ENCODE measurements at places on chromosomes 3 and 15.

DNA sequence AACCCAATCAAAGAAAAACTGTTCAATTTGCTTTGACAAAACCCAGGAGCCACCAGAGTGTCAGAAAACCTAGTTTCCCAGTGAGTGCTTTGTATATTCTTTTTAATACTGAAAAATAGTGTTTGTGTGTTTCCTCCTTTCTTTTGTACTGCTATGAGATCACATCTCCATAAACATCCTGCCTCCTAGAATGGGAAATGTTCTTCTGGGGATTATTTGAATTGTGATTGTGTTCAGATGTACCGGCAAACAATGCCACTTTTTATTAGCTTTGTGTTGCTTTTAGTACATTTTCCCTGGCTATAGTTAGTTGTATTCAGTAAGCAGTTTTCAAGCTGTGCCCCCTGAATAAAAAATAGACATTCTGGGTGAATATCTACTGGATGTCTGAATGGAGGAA lies 148.0 kb upstream of the NR2E3 start:
- DNase-seq, result no peak

- DNase-seq, result no peak
These were observed 108.9 kb upstream of the KLF13 start for GRCh38 chr15:31217566-31218270.

- DNase-seq, result no peak
These were observed 61.3 kb downstream of the UACA start for GRCh38 chr15:70701891-70702568.

DNA sequence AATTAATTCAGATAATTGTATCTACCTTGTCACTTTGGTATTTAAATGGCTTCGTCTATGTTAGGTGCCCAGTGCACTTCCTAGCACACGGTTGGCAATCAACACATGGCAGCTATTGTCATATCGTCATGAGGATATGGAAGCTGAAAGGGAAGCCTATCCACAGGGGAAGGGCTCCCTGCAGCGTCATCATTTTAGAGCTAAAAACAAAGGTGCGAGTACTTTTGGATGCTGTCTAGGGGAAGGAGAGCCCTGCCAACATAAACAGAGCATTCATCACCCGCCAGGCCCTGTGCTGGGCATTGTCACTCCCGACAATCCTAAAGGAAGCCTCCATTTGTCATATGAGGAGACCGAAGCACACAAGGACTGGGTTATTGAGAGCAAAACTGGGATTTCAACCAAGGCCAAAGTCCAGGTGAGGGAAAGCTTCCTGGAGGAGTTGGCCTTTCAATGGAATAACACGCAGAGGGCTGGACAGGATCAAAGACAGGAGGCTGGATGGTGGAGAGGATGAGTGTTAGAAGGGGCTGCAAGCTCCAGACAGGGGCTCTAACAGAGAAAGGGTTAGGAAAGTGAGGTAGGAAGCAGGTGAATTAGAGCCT lies 8.0 kb upstream of the PARL start:
- DNase-seq, result no peak

GRCh38 chr3:128240232-128240631 lies 87.0 kb downstream of the EEFSEC start:
- DNase-seq, result no peak

DNA sequence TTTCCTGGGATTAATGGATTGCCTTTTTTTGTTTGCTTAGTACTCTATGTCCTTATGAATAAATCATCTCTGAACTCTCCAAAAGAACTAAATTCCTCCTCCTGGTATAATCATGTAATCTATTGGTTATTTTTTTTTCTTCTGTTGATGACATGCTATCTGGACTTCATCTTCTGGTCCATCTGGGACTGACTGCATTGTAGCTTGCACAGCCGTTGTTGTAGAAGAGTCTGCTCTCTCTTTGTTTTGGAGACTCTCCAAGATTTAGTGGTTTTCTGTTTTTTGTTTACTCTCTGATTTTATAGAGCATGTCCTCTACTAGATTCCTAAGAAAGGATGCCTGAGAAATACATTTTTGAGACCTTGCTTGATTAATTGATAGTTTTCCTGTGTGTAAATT lies 19.1 kb downstream of the IREB2 start:
- DNase-seq, result no peak

DNA sequence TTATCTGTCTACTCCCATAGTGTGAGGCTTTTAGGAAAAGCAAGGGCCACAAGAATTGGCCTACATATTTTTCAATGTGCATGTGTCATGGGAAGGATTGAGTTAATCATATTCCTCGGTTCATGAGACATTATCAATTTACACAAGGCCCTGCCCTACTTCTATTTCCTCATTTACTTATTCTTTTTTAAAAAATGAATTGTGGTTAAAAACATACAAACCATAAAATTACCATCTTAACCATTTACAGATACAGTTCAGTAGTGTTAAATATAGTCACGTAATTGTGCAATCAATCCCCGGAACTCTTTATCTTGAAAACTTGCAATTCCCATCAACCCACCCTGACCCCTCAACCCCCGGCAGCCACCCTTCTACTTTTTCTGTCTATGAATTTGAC lies 284.0 kb upstream of the GADL1 start:
- DNase-seq, result no peak

DNA sequence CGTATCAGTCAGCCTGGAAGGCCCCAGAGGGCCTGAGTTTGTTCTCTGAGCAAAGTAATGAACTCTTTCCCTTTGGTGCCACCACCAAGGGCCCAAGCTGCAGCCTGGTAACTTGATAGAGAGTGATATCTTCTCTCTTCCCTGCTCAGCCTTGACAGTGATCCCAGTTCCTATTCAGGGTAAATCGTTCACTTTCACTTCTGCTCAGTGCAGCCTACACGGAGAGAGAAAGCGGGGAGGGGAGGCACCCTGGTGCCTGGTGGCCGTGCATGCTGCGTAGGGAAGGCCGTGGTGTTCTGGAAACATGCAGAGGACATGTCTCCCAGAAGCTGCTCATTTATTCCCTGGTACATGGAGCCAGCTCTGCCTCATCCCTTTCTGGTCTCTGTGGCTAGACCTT lies 54.9 kb downstream of the KIF9 start:
- no peak for DNase-seq

GRCh38 chr15:80694611-80695098 lies 455 bp upstream of the ABHD17C start:
- DNase-seq, result peak; percentile 1

- no peak for DNase-seq
These were observed 630.5 kb downstream of the TBL1XR1 start for GRCh38 chr3:176566757-176567156.

DNA sequence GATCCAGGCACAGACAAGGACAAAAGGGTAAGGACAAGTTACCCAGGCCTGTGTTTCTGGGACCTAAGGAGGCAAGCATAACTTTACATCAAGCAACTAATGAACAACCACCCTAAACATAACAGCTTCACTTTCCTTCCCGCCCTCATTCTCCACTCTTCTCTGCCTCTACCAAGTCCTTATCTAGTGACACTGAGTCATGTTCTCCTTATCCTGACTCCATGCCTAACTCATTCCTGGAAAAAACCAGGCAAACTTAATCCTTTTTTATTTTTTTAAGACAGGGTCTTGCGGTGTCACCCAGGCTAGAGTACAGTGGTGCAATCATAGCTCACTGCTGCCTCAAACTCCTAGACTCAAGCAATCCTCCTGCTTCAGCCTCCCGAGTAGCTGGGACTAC lies 44.5 kb downstream of the TMEM44 start:
- DNase-seq, result no peak

DNA sequence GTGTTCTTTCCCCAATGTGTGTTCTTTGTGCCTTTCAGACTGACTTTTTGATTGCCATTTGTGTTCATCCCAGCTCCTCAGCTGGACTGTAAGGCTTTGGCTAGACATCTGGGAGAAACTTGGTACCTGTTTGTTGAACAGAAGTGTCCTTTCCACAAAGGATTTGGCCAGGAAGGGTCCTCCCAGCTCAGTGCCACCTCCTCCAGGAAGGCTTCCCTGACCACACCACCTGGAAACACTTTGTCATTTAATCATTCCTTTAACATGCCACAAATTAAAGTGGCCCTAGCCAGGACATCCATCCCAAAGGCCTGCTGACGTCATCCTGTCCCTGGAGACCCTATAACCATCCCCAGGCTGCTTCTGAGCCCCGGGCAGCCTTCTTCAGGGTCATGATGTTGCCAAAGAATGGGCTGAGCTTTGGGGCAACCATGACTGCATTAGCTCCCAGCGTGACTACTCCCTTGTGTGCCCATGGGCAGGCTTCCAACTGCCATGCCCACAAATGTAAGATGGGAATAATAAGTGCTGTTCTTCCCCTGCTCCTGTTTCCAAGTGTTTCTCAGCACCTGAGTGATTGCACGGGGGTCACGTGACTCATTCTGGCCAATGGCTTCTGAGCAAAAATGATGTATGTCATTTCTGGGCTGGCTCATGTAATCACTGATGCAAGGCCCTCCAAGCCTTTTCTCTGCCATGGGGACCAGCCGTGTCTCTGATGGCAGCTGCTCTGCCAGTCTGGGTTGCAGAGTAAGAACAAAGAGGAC lies 112.5 kb upstream of the SMAD3 start:
- DNase-seq, result no peak

- no peak for DNase-seq
These were observed 73.2 kb downstream of the STAG1 start for GRCh38 chr3:136678981-136679380.

DNA sequence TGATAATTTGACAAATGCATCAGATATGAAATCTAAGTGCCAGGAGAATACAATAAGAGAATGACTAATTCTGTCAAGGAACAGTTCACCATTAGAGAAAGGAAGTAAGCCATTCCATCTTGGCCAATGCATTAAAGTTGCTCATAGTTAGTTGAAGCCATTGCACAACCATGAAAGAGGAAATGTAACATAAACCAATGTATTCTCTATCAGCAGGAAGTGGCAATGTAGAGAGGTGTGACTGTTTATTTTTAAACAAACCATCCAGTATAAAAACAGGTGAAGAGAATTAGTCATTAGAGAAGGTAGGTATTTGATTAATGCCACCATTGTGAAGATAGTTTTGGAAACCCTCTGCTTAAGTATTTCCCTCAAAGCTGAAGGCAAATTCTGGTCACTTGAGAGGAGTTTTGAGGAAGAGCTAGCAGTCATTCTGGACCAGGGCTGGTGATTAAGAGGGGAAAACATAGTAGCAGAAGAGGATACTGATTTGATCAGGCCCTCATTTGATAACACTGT lies 10.7 kb upstream of the ANXA2 start:
- DNase-seq, result no peak

DNA sequence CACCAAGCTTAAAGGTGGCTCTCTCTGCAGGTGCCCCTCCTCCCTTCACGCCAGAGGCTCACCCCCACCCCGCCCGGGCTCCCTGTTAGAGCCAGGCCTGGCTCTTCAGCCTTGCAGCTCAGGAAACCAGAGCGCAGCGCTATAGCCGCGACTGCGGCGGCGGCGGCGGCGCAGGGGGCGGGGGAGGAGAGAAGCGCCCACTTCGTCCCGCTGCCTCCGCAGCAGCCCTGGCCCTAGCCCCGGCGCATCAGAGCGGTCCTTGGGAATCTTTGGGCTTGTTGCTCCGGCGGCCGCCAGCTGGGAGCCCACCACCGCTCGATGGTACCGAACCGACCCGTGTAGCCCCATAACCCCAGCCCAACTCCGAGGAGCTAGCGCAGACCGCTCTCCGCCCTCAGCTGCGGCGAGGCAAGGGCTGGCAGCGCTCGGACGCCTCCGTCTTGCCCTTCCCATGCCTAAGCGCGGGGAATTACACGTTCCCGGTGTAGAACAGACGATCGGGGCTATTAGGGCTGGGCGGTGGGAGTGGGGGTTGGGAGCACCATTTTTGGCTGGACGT lies 1.2 kb downstream of the RASGRF1 start:
- DNase-seq, result no peak

GRCh38 chr3:64623125-64623524 lies 64.7 kb downstream of the ADAMTS9 start:
- no peak for DNase-seq

GRCh38 chr15:93943586-93943985 lies 287.8 kb upstream of the MCTP2 start:
- no peak for DNase-seq

DNA sequence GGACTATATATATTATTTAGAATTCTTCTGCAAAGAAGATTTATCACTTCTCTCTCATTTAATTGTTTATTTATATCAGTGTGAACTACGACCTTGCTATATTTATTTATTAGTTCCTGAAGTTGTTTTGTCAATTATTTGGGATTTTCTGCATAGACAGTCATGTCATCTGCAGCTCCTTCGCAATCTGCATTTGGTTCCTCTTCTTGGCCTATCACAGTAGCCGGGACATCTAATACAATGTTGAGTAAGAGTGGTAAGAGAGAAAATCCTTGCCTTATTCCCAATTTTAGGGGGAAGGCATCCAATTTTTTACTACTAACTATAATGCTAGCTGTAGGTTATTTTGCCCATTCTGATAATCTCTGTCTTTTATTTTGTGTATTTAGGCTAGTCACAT lies 39.4 kb downstream of the FOXL2 start:
- no peak for DNase-seq

DNA sequence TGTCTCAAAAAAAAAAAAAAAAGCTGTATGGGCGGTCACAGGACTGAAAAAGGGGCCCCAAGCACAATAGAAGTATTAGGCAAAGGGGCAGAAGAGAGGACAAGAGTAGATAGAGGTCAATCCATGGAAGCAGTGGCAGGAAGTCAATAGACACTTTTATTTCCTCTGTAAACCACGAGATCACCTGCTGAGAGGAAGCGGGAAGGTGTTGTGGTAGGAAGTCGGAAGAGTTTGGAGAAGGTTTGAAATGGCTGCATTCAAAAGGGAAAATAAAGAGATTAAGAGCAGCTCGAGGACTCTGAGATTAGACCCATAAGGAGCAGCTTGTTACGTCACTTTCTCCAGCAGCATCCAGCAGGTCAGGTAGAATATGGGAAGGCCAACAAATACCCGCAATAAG lies 14.2 kb upstream of the ZNF148 start:
- DNase-seq, result no peak

DNA sequence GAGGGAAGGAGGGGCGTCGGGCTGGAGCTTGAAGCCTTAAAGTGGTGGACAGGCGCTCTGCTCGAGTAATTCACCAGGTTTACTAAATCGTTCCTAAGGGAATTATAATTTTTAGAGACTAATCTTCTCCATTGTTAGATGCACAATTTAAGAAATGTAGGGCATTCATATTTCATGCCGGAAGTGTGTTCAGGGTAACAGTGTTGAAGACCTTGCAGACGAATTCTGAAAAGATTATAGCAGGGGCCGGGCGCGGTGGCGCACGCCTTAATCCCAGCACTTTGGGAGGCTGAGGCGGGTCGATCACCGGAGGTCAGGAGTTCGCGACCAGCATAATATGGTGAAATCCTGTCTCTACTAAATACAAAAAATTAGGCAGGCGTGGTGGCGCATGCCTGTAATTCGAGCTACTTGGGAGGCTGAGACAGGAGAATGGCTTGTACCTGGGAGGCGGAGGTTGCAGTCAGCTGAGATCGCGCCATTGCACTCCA lies 365 bp upstream of the GTF2A2 start:
- DNase-seq, result no peak

- DNase-seq, result no peak
These were observed 227.3 kb upstream of the C2CD4B start for GRCh38 chr15:62392376-62392775.

- no peak for DNase-seq
These were observed 6.7 kb upstream of the RNF13 start for GRCh38 chr3:149806171-149806778.

All from T-helper 1 cell (primary cell).